CD4-positive, alpha-beta T cell treated with Interleukin-6 at 100 ng/mL for 8 hours (primary cell): ENCODE measurements at places on chromosomes 2 and 18.

DNA sequence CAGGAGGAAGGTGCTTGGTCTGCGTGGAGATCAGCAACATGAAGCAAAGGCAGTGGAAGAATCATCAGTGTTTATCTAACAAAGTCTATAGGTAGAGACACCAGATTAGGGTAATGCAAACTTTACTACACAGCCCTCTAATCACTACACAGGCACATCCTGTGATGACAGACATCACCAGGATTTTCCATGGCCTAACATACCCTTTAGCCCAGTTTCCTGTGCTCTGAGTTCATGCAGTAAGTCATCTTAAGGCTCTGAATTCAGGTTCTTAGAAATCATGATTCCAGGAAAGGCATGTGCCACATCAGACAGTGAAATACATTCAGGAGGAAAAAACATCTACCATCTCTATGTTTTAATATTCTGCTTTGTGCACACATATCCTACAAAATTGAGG is 708.5 kb upstream of the SLC8A1 start:
- DNase-seq, result no peak

- no peak for DNase-seq
These were observed 69.0 kb upstream of the C2orf15 start for GRCh38 chr2:99072551-99072950.

GRCh38 chr2:152097801-152098495 is 896 bp downstream of the CACNB4 start:
- DNase-seq, result no peak

- DNase-seq, result no peak
These were observed 73.4 kb downstream of the TPO start for GRCh38 chr2:1486670-1487069.

GRCh38 chr2:9984217-9984739 is 32.8 kb downstream of the GRHL1 start:
- peak; percentile 48 for DNase-seq

- no peak for DNase-seq
These were observed 8.1 kb downstream of the MRPS5 start for GRCh38 chr2:95113464-95113863.

GRCh38 chr2:10891390-10891789 is 20.3 kb upstream of the KCNF1 start:
- no peak for DNase-seq
